SJCRH30 (cell line): ENCODE measurements at places on chromosomes 16 and 17. TPM values are rescaled to one million over a fixed set of nuclear protein-coding genes. Genes with fewer than 3 reads are reported as not detected.
A peak's percentile ranks its signal among the peaks of the same experiment; 100 is the strongest.

DNA sequence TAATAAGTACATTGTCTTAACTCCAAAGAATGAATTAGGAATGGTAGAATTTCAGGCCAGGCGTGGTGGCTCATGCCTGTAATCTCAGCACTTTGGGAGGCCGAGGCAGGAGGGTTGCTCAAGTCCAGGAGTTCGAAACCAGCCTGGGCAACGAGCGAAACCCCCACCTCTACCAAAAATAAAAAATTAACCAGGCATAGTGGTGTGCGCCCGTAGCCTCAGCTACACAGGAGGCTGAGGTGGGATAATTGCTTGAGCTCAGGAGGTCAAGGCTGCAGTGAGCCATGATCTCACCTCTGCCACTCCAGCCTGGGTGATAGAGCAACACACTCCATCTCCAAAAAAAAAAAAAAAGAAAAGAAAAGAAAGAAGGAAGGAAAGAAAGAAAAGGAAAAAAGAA, 18.5 kb upstream of the BBS2 start:
- DNase-seq, result no peak

GRCh38 chr16:69240331-69240730, 53.4 kb downstream of the SNTB2 start:
- no peak for DNase-seq

- DNase-seq, result no peak
Observed at GRCh38 chr17:80362428-80363119, 52.4 kb upstream of the ENDOV start.

DNA sequence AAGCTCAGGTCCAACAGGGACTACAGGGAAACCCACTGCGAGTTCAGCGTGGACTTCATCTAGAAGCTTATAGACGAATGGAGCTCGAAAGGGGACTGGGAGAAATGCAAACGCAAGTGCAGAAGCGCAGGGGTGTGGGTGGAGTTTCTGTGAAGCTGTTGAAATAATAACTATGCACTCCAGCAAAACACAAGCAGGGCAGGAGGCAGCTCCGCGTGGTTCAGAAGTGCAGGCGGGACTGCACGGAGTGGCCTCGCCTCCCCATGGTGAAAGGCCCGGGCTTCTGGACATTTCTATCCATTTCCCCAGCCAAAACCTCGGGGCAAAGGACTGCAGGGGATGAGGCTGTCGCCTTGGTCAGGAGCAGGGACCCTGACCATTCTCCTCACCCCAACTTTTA, 74.5 kb downstream of the ZNF423 start:
- no peak for DNase-seq

DNA sequence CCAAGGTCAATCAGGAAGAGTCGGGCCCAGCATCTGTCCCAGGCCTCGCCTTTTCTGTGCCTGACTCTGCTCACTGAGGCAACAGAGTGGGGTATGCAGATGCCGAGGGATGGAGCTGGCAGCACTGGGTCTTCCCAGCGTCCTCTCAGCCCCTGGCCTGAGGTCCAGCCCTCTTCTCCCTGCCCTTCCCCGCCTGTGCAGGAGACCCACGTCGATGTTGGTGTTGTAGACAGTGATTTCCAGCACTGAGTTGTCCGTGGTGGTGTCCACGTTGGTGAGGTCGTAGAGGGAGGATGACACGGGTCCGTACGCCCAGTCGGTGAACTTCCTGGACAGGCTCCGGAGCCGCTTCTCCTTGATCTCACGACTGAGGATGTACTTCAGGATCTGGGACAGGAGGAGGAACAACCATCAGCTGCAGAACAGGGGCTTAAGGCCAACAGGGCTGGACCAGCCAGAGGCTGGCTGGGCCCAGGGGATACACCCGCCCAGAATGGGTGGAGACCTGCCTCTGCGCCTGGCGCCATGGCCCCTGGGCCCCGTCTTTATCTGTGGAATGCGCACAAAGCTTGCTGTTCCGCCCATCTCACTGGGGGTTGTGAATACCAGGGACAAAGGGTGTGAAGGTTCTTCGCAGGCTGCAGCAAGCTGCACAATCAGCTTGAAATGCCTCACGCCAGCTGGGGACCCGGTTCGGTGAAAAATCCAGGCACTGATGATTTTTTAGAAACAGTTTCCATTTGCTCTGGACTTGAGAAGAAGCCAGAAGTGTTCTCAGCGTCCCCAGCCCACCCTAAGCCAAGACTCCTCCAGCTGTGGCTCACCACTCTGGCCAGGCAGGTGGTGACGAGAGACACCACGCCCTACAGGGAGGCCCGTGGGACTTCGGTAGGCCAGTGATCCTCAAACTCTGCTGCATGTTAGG, 27.5 kb downstream of the TRPV3 start:
- DNase-seq, result no peak

- no peak for DNase-seq
Observed at GRCh38 chr17:70030371-70030770, 44.7 kb upstream of the KCNJ16 start.

- DNase-seq, result no peak
Observed at GRCh38 chr16:11542069-11542744, 44.5 kb downstream of the LITAF start.

- peak; percentile 40 for DNase-seq
Observed at GRCh38 chr17:4987767-4988567, 492 bp upstream of the CAMTA2 start.

- DNase-seq, result no peak
Observed at GRCh38 chr16:29702269-29702668, 23.3 kb downstream of the QPRT start.

- no peak for DNase-seq
Observed at GRCh38 chr16:73317321-73317857, 269.5 kb upstream of the ZFHX3 start.

DNA sequence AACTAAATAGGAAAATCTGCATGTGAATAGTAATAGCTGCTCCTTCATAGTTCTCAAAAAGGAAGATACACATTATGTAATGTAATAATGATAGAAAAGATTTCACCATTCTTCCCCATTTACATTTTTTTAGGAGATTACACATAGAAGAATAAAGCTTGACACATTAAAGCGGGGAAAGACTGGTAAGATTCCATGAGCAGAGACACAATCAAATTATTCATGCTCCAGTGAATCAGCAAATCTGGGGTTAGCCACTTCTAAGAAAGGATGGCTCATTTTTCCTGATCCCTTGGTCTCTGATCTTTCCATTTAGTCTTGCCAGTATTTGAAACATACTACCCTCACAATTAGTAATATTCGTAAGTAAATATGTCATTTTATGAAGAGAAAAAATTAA, 81.9 kb downstream of the CA4 start:
- peak; percentile 14 for DNase-seq

- DNase-seq, result no peak
Observed at GRCh38 chr17:9408381-9408780, 167.2 kb downstream of the STX8 start.

- DNase-seq, result peak; percentile 88
Observed at GRCh38 chr16:86566601-86566965, at the start of gene FOXC2. Gene FOXC2 (plus strand): TSS chr16:86566829. CDS start chr16:86567336, 507 bp downstream.

GRCh38 chr17:57948555-57949420, 6.4 kb downstream of the CUEDC1 start:
- DNase-seq, result peak; percentile 82

- no peak for DNase-seq
Observed at GRCh38 chr17:67490471-67490870, 113.4 kb downstream of the PITPNC1 start.

DNA sequence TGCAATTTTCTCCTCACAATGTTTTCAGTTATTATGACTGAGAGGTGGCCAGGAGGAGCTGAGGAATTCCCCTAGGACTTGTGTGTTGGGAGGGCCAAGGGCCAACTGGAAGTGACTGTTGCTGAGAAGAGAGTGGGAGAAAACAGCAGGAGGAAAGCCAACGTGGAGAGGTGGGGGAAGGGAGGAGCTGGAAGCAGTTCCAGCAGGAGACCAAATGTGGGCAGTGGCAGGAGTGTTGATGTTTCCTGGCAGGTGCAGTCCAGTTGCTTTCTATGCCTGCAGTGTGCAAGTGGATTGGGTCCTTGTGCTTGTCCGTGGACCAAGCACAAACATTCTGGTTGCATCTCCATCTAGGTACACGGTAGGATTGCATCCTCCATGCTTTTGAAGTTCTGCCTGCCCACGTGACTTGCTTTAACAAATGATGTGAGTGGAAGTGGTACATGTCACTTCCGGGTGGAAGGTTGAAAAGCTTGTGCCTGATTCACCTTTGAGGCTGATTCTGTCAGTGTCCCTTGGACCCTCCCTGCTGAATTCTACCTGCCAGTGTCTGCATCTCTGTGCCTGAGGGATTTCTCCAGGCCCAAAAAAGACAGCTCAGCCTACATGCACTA, 54.7 kb upstream of the CRHR1 start:
- peak; percentile 62 for DNase-seq

DNA sequence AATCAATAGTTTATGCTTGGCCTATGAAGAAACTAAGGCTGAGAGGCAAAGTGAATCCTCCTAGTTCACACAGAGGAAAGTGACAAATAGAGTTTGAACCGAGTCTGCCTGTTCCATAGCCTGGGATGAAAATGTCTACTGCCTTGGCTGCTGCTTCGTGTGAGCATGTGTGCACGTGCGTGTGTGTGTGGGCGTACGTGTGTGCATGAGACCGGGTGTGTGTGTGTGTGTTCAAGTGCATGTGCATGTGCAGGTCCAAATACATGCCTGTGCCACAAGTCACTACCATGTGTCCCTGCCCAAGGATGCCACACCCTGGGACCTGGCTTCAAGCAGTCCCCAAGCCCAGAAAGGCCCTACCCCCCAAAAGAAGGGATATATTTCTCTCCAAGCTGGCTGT, 13.6 kb downstream of the SEZ6 start:
- no peak for DNase-seq

- no peak for DNase-seq
Observed at GRCh38 chr17:2452216-2452750, 51.4 kb upstream of the MNT start.

- DNase-seq, result peak; percentile 46
Observed at GRCh38 chr17:50148226-50149090, 2.0 kb downstream of the PPP1R9B start.

DNA sequence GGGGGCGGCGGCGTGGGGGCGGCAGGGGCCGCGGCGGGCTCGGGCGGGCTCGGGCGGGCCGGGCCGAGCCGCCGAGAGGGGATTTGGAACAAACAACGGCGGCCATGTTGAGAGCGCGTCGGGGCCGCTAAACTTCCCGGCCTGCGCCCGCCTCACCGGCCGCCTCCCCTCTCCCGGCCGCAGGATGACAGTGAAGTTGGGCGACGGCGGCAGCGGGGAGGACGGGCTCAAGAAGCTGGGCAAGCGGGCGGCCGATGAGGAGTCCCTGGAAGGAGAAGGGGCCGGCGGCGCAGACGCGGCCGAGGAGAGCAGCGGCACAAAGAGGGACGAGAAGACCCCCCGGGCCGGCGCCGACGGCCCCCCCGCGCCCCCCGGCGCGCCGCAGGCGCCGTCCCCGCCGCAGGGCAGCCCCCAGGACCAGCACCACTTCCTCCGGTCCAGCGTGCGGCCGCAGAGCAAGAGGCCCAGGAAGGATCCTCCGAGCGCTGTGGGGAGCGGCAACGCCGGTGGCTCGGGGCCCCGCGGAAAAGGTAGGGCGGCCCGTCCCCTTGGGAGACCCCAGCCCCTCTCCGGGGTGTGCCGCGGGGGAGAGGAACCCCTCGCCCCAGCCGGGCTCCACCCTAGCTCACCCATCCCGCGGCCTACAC, 2.4 kb downstream of the CRAMP1 start:
- peak; percentile 36 for DNase-seq

DNA sequence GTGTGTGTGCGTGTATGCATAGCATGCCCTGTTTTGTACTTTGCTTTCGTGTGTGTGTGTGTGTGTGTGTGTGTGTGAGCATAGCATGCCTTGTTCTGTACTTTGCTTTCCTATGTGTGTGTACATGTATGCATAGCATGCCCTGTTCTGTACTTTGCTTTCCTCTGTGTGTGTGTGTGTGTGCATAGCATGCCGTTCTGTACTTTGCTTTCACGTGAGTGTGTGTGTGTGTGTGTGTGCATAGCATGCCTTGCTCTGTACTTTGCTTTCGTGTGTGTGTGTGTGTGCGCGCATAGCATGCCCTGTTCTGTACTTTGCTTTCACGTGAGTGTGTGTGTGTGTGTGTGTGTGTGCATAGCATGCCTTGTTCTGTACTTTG, 27.4 kb downstream of the DRC3 start:
- DNase-seq, result no peak

DNA sequence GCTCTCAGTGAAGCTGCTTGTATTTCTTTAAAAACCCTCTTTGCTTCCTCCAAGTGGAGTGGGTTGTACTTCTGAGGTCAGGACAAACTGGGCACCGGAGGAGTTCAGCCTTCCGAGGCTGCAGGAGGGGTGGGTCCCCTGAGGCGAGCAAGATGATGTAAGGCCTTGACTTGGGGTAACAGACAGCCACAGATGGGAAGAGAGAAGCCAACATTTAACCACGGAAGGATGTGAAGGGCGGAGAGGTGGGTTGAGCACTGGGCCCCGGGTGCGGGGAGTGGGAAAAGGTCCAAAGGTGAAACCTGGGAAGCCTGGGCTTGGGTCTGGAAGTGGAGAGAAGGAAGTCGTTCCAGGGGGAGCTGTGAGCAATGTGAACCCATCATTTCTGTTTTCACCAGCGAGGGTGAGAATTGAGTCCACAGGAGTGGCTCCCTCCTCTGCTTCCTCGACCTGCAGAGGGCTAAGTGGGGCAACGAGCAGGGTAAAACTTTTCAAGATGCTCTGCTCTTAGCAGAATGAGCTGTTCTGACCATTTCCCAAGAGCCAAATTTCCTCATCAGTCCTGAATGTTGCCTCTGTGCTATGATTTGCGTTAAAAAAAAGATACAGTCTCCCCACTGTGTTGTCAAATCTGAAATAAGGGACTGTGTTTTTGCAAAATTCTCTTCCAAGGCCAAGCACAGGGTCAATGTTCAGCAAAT, 137.7 kb upstream of the CRHR1 start:
- peak; percentile 80 for DNase-seq

DNA sequence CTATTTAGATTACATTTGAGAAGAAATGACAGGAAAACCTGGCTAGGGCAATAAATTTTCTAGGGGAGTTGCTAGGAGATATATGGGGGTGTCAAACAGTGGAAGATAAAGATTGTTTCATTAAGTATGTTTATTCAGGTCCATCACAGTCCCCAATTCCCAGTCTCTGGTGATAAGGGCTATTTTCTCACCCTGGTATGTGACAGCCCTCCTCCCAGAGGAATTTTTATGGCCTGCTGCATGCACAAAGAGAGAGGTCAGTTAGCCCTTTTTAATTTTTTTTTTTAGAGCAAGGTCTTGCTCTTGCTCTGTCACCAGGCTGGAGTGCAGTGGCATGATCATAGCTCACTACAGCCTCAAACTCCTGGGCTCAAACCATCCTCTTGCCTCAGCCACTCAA, 53.6 kb upstream of the ATF7IP2 start:
- DNase-seq, result no peak

DNA sequence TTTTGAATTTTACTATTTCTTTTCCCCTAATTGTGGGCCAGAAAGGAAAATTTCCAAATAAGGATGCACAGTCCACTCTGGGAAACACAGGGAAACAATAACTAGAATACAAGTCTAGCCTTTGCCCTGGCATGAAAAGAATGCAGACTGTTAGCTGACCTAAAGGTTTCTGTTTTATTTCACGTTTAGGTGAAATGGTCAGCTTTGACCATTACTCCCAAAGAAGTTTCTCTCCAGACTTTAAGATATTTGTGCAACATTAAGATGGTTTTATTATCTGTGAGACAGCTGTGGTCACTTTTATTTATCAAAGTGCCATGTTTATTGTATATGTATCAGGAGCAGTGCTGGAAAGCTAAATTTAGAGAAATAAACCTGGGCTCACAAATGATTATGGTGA, 163.9 kb downstream of the SPECC1 start:
- no peak for DNase-seq

The SCGB1C2 gene
- not detected in 2 replicates for total RNA-seq

The KRT24 gene
- total RNA-seq, result not detected in 2 replicates

The OMG gene
- not detected in 2 replicates for total RNA-seq

The FOXF1 gene
- total RNA-seq, result 24.6 and 24.9 TPM in 2 replicates

The SYCE1L gene
- 0.49 and 0.63 TPM in 2 replicates for total RNA-seq

The CBX2 gene
- total RNA-seq, result 88.0 and 90.0 TPM in 2 replicates

The QPRT gene
- 51.0 and 51.9 TPM in 2 replicates for total RNA-seq

The CPHXL2 gene
- total RNA-seq, result not detected in 2 replicates

The PROCA1 gene
- total RNA-seq, result 5.4 and 7.0 TPM in 2 replicates

The PLXDC1 gene
- total RNA-seq, result 0.06 TPM in 1 of 2 replicates, not detected in the other

The CCL7 gene
- not detected in 2 replicates for total RNA-seq
